Stimulated activated CD4-positive, alpha-beta T cell treated with anti-CD3 and anti-CD28 coated beads, Interleukin-1b, Interleukin-23, amount 100 ng/mL, for 48 hours (primary cell): ENCODE measurements at places on chromosomes 1 and 21.

DNA sequence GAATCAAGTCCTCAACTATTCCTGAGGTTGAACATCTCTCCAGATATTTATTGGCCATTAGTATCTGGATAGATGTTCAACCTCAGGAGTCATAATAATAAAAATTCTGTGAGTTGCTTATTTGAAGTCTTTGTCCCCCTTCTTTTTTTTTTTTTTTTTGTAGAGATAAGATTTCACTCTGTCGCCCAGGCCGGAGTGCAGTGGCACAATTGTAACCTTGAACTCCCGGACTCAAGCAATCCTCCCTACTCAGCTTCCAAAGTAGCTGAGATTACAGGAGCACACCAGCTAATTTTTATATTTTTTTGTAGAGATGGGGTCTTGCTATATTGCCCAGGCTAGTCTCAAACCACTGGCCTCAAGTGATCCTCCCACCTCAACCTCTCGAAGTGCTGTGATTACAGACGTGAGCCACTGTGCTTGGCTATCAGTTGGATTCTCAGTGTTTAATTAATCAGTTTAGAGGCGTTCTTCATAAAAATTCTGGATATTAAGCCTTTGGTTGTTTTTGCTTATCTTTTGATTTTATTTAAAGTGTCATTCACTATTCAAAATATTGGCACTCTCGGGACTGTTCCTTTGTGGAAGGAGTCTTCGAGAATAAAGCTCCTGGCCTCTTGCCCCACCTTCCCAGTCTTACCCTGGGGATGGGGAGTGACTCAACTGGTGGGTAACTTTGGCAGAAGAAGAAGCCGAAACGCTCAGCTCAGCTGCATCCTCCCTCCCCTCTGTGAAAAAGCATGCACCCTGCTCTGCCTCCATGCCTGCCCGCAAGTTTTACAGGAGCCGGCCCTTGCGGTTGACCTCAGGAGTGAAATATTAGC is 11.2 kb upstream of the HYI start:
- DNase-seq, result no peak

DNA sequence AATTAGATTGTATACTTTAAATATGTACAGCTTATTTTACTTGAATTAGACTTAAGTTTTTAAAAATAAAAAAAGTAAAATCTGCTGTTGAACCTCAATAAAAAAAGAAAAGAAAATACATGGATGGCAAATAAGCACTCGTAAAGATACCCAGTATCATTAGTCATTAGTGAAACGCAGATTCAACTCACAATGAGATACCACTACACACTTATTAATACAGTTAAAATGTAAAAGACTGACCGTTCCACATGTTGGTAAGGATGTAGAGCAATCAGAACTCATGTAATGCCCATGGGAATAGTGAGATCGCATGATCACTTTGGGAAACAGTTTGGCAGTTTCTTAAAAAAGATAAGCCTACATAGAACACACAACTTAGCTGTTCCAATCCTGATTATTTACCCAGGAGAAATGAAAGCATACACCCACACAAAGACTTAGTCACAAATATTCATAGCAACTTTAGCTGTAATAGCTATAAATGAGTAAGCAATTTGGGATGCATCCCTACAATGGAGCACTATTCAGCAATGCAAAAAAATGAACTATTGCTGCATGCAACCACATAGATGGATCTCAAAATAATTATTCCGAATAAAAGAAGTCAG is 7.3 kb downstream of the SH2D1B start:
- DNase-seq, result no peak

DNA sequence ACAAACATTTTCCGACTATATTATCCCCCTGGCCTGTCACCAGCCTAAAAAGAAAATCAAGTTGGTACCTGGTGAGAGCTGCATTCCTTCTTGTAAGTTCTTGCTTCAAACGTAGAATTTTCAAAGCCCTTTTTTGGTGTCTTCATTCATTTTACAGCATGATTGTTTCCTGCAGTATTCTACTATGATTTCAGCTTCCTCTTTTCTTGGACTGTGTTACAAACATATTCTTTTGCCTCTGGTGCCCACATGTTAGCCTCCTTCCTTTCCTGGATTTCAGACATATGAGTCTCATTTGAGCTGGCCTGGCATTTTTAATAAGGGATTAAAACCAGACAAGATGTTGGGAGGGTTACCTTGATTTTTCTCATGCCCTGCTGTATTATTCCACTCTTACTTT is 142.5 kb downstream of the PIGK start:
- no peak for DNase-seq

GRCh38 chr1:39258146-39258924 is 53.8 kb downstream of the MACF1 start:
- DNase-seq, result peak; percentile 55

- DNase-seq, result no peak
These were observed 52.0 kb downstream of the ZNHIT6 start for GRCh38 chr1:85656256-85656655.

- DNase-seq, result no peak
These were observed 134.4 kb downstream of the LEPR start for GRCh38 chr1:65554829-65555228.

GRCh38 chr1:16117369-16117768 is 38.5 kb downstream of the EPHA2 start:
- no peak for DNase-seq

DNA sequence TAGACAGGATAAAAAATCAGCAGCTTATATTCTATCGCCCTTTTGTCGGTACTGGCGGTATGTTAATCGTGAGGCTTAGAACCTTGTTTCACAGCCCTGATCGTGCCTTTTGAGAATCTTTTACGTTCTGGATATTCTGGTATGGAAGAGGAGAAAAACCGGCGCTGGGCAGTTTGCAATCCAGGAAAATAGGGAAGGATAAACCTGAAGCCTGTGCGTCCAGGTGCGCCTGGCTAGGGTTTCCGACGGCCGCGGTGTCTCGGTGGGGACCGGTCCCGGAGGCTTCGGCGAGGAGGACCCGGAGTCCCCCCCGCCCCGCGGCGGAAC is 258 bp upstream of the SYPL2 start:
- no peak for DNase-seq

- DNase-seq, result no peak
These were observed 5.7 kb upstream of the VANGL2 start for GRCh38 chr1:160394673-160395072.

GRCh38 chr21:14850394-14850793 is 214.4 kb downstream of the NRIP1 start:
- no peak for DNase-seq

DNA sequence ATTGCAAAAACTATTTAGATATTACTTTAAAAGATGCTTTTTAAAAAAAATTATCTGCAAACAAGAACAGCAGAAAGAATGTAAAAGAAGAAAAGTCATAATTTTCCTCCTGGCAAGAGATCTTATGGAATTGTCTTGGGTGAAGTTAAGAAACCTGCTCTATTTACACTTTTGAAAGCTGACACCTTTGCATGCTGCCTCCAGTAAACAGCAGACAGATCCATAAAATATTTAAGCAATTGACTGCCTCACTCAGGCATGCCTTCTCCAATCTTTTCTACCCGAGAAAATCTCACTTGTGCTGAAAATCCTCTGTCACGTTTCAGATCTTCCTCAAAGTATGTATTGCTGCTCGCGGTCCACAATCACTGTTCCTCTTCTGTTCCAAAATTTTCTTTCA is 107.9 kb upstream of the ZP4 start:
- DNase-seq, result no peak

- no peak for DNase-seq
These were observed 14.6 kb downstream of the ARHGEF10L start for GRCh38 chr1:17553975-17554700.

DNA sequence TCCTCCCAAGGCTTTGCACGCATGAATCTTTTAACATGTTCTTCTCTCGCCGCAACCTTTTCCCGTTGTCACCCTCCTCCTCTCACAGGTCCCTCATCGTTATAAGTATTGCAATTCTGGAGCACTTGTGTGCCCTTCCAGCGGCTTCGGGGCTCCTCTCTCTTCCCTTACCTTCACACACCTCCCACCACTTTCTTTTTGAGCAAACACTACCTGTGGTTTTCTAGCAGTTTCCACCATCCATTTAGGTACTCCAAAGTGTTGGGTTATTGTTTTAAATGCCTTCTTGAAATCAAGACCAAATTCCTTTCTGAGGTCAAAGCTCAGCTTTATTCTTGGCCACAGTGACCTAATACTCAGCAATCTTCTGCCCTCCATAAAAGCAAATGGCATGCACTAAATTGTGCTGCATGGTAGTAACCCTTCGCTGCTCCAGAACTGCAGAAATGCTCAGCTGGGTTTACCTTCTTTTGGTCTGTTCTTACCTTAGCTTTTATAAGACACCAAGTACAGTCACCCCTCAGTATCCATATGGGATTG is 472.4 kb downstream of the SETD4 start:
- no peak for DNase-seq
